ENCODE measurements at places on chromosomes 11 and 22.

DNA sequence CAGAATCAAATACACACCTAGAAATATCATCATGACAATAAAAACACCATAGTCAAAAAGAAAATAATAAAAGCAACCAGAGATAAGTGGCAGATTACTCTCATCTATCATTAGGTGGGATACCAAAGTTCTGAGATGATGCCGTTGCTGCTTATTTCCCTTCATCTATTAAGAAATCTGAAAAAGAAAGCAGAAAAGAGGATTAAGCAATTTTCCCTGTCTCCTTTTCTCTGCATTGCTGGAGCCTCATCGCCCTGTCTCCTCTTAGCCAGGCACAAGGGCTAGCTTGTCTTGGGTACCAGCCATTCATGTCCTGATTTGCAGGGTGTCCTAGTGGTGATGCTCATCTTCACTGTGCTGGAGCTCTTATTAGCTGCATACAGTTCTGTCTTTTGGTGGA, 3.9 kb upstream of the MS4A14 start:
- DNase-seq: no peak

GRCh38 chr11:70566768-70567530, 168.6 kb downstream of the CTTN start:
- DNase-seq: no peak

GRCh38 chr11:102017026-102017425, 30.2 kb upstream of the CFAP300 start:
- no peak for DNase-seq

DNA sequence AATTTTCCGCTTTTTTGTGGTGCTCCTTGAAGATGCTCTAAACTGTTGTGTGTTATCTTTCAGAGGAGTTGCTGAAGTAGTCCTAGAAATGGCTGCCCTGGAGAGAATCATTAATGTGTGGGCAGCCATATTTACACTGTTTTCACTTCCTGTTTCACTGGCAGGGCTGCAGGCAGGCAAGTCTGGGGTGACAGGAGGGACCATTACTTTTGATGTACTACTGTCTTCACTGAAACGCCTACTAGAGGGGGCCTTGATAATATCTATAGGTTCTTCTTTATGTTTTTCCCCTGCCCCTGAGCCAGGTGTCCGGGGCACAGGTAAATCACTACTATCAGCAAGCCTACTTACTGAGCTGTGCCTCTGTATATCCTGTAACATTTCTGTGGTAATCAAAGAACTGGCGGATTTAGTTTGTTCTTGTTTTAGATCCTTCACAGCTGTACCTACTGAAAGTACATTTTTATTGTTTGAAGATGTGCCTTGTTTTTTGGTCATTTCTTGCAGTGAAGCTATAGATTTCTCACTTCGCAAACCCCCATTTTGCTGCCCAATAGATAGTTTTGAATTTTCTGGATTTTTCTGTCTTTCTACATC, 39.7 kb downstream of the ACAT1 start:
- DNase-seq: no peak

- DNase-seq: no peak
Observed at GRCh38 chr11:122258446-122259194, 142.6 kb upstream of the BLID start.

GRCh38 chr22:44424359-44424682, 73.7 kb downstream of the RTL6 start:
- DNase-seq: no peak

DNA sequence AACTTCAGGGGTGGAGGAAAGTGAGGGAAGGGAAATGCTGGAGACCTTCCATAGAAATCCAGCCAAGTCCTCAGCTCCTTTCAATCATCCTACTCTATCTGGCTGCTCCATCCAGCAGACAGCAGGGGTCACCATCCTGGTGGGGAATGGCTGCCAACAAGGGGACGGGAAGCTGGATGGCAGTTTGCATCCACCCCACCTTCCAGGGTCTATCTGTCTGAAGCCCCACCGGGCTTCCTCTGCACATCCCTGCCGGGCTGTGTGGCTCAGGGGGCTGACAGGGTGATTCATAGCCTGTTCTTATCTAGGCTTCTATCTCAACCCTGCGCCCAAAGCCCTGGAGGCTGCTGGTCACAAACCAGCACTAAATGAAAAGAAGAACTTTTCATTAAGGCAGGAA, 1.1 kb downstream of the SYTL2 start:
- no peak for DNase-seq

- no peak for DNase-seq
Observed at GRCh38 chr11:80849253-80849652, 1408.4 kb upstream of the TENM4 start.

DNA sequence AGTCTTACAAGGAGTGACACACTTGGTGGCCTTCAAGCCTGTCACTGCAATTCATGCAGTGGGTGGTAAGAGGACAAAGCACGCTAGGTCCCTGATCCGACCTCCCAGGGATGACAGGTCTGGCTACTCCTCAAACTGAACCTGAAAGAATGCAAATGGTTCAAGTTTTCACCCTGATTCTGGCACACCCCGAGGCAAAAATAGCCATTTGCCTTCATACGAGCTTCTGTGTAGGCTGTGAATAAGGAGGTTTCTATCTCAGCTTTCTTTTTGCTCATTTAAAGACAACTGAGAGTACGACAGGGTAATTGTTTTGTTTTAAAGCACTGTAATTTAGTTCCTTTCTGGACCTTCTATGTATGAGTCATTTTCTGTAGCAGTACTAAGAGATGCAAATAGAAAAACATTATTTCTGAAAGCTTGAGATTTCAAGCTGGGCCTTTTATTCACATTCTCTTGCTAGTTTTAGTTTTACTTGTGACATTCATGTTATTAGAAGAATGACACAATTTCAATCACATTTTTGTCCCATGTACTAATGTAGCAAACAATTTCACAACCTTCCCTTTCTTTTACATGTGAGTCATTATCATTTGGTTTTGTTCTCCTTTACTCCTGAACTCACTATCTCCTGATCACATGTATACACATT, 56.6 kb upstream of the FDX1 start:
- no peak for DNase-seq

GRCh38 chr11:110187731-110188130, 94.5 kb downstream of the ZC3H12C start:
- DNase-seq: no peak

- DNase-seq: no peak
Observed at GRCh38 chr11:65435411-65435931, 12.9 kb downstream of the NEAT1 start.

DNA sequence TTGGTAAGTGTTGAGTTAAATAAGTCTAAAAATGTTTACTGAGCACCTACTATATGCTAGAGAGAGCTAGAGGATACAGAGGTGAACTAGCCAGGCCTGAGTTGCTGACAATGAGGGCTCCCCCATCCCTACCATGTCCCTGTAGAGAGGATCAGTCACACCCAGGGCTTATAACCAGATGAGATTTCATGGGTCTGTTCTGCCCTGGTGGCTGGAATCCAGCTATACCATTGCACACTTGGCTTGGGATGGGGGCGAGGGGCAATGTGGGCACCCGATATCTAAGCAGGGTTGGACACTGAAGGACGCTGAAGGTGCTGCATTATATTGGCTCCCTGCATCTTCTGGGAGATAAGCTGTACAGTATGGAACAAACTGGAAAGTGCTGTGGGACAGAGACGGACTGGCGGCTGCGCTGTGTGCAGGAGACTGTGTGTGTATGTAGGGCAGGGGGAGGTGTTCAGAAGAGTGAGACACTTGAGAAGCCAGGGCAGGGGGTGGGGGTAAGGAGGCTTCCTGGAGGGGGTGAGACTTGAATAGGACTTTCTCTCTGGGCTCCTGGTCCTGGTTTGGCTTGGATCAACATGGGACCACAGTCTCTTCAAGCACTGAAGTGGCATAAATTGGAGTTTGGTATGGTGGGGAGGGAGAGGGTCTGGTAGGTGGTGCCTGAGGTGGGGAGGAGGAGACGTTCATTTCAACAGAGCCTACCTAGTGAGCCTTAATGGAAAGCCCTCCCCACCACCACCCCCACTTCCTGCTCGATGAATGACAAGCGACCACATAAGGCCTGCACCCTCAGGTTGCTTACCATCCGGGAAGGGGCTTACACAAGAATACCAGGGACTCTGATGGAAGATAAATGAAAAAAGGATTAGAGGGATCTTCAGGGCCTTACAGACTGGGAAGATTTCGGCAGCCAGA, 1.8 kb downstream of the CD82 start:
- peak; percentile 48 for DNase-seq

GRCh38 chr11:72735495-72736027, 16.6 kb downstream of the ARAP1 start:
- no peak for DNase-seq

DNA sequence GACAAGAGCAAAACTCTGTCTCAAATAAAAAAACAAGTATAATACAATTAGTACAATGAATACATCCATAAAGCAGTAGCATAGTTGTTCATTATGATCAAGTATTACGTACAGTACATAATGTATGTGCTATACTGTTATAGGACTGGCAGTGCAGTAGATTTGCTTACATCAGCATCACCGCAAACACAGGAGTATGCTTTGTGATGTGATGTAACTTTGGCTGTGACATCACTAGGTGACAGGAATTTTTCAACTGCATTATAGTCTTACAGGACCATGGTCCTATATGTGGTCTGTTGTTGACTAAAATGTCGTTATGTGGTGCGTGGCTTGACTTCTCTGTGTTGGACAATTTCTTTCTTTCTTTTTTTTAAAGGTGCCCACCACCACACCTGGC, 16.6 kb downstream of the TBC1D22A start:
- no peak for DNase-seq

DNA sequence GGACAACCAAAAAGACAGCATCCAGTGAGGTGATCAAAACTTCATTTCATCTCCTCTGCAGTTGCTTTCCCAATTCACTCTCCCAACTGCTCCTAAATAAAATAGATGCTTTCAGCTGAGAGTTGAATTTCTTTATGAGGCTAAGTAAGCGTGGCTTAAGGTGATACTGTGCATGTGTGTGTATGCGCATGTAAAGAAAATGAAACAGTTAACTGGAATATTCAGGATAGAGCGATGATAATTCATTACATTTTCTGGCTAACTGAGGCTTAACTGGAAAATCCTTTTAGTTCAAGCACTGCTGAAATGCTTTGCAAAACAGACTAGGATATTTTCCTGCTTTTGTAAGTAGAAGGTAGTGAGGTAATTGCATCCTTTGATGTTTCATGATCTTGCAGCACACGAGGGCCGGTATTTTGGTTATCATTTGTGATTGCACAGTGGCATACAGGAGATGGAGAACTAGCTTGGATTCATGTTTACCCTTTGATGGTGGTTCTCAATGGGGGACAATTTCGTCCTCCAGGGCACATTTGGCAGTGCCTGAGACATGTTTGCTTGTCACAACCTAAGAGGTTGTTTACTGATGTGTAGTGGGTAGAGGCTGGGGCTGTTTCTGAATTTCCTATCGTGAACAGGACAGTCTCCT, 71.2 kb downstream of the ZBTB16 start:
- no peak for DNase-seq

DNA sequence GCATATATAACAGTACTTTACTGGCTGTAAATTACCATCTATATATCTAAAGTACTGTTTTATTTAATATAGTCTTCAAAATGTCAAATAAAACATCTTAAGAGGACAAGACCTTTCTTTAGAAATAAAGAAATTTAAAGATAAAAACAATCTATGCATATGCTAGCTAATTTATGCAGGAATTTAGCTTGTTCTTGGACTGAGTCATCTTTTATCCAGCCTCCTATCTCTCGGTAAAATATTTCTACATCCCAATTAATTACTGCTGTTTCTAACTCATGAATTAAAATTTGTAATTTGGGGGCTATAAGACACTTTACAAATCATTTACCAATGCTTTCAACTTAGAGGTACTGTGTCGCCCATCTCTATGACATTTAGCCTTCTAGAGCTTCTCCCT, 72.8 kb upstream of the DDI1 start:
- no peak for DNase-seq

DNA sequence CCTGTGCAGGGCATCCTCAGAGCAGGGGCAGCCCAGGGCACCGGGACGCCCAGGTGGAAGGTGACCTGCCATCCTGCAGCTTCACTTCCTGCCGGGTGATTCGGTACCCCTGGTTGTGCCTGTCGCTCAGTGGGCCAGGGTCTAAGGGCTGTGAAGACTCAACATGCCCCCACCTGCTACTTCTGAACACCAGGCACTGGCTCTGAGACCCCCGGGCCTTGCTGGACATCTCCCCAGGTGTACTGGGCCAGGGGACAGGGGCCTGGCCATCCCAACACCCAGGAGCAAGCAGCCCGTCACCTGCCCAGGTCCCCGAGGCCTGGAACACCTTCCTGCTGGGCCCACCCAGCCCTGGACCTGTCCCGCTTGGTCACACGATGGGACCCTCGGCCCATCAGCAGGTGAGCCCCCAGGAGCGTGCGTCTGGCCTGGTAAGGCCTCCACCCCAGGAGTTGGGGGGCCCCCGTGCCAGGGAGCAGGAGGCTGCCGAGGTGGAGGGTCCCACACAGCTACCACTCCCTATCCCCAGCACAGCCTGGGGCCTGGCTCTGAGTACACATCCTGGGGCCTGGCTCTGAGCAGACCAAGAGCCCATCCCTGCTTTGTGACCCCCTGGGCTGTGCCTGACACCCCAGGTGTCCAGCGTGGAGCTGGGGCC, 3.9 kb upstream of the MUC5B start:
- DNase-seq: no peak

- no peak for DNase-seq
Observed at GRCh38 chr22:40212121-40212520, 34.4 kb downstream of the TNRC6B start.

- no peak for DNase-seq
Observed at GRCh38 chr11:102591160-102591718, 33.9 kb downstream of the MMP20 start.

GRCh38 chr11:8282631-8283030, 19.0 kb upstream of the LMO1 start:
- DNase-seq: no peak

- no peak for DNase-seq
Observed at GRCh38 chr11:33207408-33207985, 46.2 kb upstream of the CSTF3 start.

DNA sequence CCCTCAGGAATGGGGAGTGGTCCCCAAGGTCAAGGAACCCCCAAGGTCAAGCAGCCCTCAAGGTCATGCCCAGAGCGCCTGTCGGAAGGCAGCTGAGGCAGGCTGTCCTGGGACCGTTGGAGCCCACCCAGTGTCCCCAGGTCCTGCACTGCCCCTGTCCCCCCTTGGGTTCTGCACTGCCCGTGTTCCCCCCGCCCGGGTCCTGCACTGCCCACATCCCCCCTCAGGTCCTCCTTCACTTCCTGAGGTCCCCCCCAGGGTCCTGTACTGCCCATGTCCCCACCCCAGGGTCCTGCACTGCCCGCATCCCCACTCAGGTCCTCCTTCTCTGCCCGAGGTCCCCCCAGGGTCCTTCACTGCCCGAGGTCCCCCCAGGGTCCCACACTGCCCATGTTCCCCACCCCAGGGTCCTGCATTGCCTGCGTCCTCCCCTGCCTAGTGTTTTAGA, 1073.0 kb downstream of the BRD1 start:
- DNase-seq: no peak

- DNase-seq: no peak
Observed at GRCh38 chr11:17653611-17654010, 65.8 kb upstream of the MYOD1 start.

- DNase-seq: no peak
Observed at GRCh38 chr11:61972112-61972671, 4.8 kb upstream of the FTH1 start.
